ENCODE measurements at places on chromosomes 2 and 18.

GRCh38 chr2:202426751-202427150 is 50.6 kb downstream of the BMPR2 start:
- DNase-seq: no peak

- DNase-seq: no peak
Measured at GRCh38 chr18:12744103-12744502, 41.3 kb downstream of the PSMG2 start.

- DNase-seq: peak; percentile 86
Measured at GRCh38 chr18:48036226-48036625, 105.8 kb upstream of the SMAD2 start.

DNA sequence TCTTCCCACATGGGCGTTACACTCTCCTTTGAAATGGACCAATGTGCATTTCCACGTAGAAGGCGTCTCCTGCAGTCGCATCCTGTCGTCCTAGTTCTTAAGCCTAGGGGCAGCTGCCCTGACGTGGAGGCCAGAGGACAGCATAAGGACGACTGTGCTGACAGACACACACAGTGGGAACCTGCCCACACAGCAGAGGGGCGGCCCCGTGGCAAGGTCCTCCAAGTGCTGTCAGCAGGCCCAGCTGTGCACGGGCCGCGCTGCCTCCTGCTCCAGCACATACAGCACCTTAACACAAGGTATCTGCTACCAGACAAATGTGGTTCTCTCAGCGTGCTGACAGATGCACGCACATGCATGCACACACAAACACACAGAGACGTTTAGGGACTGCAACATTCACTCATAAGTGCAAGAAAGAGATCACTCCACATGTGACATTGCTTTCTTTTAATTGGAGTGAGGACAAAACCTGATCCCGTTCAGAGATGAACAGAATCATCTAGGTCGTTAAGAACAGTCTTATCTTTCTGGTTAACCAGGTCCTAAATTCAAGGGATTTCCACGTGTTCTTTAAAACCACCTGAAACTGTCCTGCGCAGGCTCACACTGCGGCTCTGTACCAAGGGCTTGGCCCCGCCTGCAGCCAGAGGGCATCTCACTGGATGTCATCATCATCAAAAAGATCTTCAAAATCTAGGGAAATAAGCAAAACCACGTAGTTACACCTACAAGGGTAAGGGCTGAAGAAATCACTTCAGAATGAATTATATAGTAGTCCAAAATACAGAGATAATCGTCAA is 5.5 kb downstream of the COPS9 start:
- DNase-seq: peak; percentile 56

DNA sequence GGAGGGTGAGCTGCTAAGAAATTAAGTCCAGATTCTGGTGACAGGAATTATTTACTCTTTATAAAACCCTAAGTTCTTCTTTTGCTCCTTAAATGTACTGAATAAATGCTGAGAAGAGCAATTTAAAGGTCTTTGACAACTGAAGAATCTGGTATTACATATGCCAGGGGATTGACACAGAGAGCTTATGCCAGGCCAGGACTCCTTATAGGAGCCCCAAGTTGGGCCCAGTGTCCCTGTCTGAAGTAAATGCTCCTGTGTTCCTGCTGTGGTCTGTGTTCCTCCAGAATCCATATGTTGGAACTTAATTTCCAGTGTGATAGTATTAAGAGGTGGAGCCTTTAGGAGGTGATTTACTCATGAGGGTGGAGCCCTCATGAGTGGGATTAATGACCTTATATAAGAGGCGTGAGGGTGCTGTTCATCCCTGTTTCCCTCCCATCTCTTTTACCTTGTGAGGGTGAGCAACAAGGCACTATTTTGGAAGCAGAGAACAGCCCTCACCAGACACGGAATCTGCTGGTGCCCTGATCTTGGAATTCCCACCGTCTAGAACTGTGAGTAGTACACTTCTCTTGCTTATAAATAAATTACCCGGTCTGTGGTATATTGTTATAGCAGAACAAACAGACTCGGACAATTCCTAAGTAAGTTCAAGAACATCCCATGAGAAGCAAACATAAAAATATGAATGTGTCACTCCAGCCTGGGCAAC is 39.8 kb downstream of the LYPD6 start:
- DNase-seq: no peak

DNA sequence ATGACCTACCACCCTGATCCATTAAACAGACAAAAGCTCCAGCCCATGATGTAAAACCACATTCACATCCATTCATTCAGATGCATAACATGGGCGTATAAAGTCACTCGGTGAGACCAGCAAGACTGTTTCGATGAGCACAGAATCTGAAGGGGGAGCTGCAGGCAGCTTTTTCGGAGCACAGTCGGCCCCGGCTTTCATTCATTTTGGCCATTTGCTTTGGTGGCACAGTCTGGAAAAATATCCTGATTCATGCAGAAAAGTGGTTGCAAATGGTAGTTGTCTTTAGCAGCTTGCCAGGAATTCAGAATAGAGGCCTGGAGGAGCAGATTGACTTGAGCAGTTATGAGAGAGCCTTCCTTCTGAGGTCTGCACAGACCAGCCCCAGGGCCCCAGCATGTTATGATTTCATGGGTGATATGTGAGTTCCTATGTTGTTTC is 11.2 kb downstream of the ARID5A start:
- no peak for DNase-seq

- DNase-seq: no peak
Measured at GRCh38 chr2:74053959-74054715, 69.4 kb downstream of the TET3 start.

GRCh38 chr2:72965770-72966450 is 48.6 kb downstream of the EMX1 start:
- DNase-seq: no peak

DNA sequence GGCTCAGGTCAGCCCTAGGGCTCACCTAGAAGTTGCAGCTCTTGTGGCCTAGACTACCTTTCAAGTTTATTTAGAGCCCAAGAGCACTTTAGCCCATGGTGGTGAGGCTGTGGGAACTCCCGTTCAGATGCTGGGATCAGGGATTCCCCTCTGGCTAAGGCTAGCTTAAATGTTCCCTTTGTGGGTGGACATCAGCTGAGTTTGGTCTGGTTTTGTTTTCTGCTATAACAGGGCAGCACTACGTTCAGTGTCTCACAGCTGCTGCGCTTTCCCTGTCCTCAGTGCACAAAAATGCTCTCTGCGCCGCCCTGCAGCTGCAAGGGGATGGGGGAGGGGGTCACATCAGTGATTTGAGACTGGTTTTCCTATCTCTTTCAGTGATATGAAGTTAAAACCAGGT is 170.5 kb upstream of the KCNJ3 start:
- no peak for DNase-seq

GRCh38 chr2:119223521-119224390 is at the start of gene STEAP3:
Gene STEAP3, plus strand, starts transcription at chr2:119223834. Its CDS starts 7,179 bp downstream, at chr2:119231013.
- DNase-seq: peak; percentile 92

DNA sequence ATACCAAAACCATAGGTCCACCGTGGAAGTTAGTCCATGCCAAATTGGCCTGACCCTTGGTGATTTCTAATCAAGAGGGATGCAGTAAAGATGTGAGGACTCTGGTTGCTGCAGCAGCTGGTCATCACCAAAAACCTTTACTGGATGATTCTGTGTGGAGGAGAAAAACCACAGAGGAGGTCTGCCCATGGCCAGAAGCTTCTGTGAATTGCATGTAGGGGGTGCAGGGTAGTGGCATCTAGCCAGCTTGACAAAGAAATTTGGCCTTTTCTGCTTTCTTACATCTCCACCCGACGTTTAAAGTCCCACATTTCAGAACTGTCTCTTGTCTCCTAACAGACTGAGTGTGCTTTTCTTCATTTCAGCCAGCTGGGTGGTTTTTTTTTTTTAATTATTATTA is 180.0 kb downstream of the TPGS2 start:
- no peak for DNase-seq

- no peak for DNase-seq
Measured at GRCh38 chr2:190843890-190844699, 36.5 kb upstream of the GLS start.

- no peak for DNase-seq
Measured at GRCh38 chr18:45541421-45541820, 73.9 kb upstream of the SLC14A2 start.

GRCh38 chr2:147541314-147541713 is 303.5 kb upstream of the ACVR2A start:
- no peak for DNase-seq

Measured in lower leg skin (tissue), 4 donors.